ENCODE measurements at places on chromosomes 6 and 20.

GRCh38 chr6:21102624-21103023, 490.9 kb upstream of the SOX4 start:
- DNase-seq: no peak

DNA sequence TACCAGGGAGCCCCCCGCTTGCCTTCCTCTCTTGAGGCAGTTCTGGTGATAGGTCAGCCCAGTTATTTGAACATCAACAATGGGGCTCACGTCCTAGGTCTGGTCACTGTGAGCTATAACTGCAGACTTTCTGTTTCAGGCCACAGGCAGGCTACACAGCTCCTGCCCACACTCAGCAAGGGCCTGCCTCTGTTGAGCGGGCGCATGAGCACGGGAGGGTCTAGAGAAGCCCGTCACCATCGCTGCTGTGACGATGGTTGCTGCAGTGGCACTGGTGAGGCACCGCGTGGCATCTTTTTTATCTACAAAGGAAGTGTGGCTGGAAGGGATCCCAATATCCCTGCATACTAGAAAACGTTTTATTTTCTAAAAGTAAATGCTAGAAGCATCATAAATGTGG, 77.8 kb downstream of the RAMACL start:
- no peak for DNase-seq

DNA sequence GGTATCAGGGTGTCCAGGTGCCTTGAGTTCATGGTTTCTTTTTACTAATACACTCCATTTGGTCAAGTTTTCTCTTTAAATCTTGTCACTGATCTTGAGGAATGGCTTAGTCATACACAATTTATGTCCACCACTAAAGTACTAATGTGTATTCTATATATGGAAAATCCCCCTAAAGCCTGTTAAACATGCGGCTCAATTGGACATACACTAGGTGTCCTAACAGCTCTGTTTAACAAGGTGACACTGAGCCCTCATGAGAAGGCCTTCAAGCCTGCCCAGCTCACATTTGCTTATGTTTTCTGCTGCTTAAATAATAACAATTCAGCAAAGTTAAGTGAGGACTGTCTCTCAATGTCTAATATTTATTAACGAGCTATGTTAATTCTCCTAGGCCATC, 31.5 kb downstream of the PDE7B start:
- no peak for DNase-seq

DNA sequence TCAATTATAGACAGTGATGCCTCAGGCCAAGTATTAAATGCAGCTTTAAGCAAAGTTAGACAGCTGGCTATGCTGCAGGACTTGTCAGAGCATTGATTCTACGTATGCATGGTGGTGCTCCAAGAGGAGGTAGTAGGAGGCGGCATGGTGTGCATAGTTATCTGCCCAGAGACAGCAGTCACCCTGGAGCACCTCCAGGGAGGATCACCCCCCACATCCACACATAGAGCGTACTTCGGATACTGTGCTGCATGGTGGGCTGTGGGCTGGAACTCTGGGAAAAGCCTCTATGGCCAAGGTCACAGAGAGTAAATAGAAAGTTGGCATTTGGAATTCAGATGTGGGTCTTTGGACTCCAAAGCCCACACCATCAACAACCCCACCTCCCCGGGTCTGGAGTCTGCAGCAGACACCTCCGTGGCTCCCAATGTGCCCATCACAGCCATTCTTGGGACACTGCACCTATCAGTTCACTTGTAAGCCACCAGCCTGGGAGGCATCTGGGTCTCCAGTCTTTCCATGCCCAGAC, 64.5 kb upstream of the STX16 start:
- DNase-seq: no peak

All from amygdala (tissue), 56 donors.